ENCODE measurements at places on chromosomes 1 and 21.
A peak's percentile ranks its signal among the peaks of the same experiment; 100 is the strongest.

- DNase-seq, result no peak
Measured at GRCh38 chr1:74785944-74786343, 53.0 kb downstream of the TYW3 start.

DNA sequence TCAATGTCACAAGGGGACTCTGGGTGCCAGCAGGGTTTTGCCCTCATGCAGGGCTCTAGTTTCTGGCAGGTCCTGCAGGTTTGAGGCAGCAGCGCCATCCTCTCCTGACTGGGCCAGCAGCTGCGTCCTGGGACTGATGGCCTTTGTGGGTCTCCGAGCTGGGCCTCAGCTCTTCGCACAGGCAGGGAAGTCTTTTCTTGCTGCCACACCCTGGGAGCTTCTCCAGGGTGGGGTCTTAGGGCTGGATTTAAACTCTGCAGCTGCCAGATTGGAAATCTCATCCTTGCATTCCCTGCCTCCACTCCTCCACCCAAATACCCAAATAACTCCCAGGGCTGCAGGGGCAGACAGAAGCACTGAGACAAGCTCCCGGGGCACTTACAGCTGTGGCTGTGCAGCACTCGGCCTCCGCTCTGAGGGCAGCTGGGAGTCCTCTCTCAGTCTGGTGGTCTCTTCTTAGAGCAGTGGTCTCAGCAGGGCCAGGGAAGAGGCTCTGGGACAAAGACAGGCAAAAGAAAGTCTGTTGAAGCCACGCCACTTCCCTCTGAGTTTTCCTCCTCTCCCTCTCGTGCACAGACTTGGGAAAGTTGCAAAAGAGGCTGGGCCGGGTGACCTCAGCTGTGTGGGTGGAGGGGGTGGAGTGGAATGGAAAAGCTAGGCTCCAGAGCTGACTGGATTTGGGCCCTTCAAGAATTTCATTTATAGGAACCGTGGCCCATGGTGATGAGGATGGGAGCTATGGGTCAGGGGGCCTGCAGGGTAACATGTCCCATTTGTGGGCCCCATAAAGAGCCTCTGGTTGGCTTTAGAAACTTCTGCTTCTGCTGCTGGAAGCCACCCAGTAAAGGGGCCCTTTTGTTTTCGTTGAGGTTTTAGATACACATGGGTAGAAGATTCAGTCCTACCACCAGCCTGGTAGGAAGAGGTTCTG is at the start of gene RAB7B:
Gene RAB7B, minus strand, starts transcription at position 525 of the 931 bp plus-strand sequence. CDS start 9,260 bp downstream, outside the sequence.
- no peak for DNase-seq

- DNase-seq, result no peak
Measured at GRCh38 chr21:15326032-15326867, 261.4 kb upstream of the NRIP1 start.

DNA sequence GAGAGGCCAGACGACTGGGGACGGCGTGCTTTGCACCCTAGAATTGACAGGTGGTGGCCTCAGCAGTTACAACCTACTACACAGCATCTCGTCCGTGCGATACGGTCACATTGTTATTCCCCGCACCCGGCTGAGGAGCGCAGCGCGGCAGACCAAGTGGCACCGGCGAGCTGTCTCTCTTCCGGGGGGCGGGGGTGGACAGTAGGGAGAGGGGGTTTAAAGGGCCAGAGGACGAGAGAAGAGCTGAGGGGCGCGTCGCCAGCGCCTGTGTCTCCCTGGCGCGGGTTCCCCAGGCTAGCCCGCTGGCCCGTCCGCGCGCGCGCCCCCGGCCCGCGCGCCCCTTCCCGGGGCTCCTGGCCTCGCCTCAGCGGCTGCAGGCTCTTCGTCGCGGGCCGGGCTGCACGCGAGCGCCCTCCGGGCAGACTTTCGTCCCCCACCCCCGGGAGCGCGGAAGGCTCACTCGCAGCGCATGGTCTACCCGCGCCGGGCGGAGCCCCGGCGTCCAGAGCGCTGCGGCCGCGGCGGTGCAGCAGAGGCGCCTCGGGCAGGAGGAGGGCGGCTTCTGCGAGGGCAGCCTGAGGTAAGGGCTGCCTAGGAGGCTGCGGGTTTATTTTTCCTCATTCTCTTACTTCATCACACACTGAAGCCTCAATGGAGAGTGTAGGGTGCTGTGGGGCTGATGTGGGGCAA is at the start of gene PDE4B:
Gene PDE4B, plus strand, starts transcription at position 227 of the 690 bp plus-strand sequence.
- peak; percentile 53 for DNase-seq

DNA sequence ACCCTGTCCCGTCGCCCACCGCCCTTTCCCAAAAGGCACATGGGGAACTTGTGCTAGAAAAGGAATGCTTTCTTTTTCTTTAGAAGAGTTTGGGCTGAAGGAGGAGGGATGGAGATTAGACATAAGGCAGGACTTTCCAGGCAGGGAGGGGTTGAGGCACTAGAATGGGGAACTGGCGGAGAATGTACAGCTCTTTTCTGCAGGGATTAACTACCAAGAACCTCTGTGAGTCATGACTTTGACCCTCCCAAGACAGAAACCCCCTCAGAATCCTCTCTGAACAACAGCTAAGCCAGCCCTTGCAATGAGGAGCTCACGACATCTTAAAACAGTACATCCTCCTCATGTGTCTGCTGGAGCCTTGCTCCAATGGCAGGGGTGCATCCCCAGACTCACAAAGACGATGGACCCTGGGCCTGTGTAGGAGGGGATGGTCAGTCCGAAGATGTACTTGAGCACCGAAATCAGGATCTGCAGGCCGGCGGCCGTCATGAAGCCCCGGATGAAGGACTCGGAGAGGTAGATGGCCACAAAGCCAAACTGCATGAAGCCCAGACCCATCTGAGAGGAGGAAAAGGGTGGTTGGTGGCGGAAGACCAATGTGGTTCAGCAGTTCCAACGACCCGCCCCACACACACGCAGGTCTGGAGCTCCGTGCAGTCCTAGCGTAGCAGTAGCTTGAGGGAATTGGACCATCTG is 13.6 kb downstream of the SLC26A9 start:
- no peak for DNase-seq

GRCh38 chr1:4797429-4797828 is 143.0 kb downstream of the AJAP1 start:
- DNase-seq, result no peak

GRCh38 chr1:158951956-158952355 is 20.6 kb downstream of the PYHIN1 start:
- peak; percentile 68 for DNase-seq

DNA sequence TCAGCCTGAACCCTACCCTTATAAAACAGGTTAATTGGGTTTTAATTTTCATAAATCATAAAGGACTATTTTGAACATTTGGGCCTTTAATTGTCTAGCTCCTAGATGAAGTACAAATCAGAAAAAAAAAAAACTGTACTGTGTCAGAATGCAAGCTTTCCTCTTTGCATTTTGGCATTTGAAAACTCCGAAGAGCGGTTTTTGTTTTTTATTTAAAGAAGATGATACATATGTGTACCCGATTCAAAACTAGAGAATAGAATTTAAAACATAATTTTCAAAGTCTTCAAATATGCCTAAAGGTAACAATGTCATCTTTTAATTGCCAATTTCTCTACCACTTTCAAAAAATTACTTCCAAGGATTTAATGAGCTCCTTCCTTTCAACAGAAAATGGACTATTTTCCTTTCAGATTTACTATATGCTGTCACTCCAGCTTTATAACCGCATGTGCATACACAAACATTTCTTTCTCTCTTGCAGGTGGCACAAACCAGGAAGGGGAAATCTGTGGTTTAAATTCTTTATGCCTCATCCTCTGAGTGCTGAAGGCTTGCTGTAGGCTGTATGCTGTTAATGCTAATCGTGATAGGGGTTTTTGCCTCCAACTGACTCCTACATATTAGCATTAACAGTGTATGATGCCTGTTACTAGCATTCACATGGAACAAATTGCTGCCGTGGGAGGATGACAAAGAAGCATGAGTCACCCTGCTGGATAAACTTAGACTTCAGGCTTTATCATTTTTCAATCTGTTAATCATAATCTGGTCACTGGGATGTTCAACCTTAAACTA is 33.7 kb downstream of the MRPL39 start:
- DNase-seq, result peak; percentile 15

DNA sequence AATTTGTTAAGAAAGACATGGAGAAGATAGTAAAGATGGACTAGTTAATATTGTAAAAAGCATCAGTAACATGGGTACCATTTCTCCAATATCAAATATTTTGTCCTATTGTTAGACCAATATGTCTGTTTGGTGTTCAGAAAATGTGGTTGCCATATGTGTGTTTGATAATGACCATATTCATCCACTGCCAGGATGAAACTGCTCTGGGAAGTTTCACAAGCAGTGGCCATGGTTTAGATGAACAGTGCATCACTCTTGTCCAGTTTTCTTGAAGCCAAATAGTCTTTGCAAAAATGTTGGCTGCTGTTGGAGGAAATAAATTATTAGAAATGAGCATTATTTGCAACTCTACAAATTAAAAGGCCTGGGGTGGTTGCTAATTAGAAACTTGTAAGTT is 333.8 kb downstream of the NUF2 start:
- DNase-seq, result no peak

DNA sequence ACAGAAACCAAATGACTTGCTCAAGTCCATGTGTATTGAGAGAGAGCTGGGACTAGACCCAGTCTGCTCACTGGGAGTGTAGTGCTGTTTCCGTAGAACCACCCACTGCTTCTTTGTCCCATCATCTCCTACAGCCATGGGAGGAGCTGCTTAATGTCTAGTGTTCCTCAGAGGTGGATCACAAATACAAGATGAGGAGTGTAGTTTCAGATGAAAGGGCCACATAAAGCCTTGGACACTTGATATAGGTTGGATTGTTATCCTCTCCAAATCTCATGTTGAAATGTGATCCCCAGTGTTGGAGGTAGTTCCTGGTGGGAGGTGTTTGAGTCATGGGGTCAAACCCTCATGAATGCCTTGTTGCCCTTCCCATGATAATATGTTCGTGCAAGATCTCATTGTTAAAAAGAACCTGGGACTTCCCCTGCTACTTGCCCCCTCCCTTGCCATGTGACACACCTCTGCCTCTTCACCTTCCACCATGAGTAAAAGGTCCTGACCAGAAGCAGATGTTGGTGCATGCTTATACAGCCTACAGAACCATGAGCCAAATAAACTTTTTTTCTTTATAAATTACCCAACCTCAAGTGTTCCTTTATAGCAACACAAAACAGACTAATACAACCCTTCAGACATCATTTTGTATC is 127.5 kb upstream of the DNAH14 start:
- no peak for DNase-seq

GRCh38 chr1:235635938-235636662 is 13.5 kb downstream of the GNG4 start:
- DNase-seq, result peak; percentile 11

GRCh38 chr21:26587736-26588201 is 14.7 kb upstream of the CYYR1 start:
- DNase-seq, result no peak

- peak; percentile 75 for DNase-seq
Measured at GRCh38 chr21:20882462-20883407, 115.5 kb upstream of the NCAM2 start.

DNA sequence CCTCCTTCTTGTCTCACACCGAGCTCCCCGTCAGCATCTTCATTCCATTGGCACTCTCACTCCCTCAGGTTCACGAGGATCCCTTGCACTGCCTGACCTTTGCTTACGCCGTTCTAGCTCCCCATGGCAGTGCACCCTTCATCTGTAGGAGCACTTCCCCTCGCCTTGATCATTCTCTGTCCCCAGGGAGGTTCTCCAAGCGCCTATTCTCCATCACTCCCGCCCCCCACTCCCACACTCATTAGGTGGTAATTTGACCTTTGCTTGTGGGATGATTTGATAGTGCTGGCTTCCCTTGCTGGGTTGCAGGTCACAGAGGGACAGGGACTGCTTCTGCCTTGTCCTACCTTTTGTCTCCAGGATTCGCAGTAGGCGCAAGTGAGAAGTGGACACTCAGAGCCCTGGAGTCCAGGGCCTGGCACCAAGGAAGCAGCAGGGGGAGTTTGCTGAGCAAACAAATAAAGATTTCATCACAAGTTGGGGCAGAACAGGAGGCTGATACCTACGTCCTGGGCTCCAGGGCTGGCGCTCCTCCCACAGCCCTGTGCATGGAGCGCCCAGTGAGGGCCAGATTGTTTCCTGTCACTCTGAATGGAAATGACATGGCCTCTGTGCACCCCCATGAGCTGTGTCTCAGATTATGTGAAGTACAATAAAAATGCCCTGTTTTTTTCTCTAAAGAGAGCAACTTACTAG is 82.0 kb upstream of the RUNX3 start:
- DNase-seq, result no peak

DNA sequence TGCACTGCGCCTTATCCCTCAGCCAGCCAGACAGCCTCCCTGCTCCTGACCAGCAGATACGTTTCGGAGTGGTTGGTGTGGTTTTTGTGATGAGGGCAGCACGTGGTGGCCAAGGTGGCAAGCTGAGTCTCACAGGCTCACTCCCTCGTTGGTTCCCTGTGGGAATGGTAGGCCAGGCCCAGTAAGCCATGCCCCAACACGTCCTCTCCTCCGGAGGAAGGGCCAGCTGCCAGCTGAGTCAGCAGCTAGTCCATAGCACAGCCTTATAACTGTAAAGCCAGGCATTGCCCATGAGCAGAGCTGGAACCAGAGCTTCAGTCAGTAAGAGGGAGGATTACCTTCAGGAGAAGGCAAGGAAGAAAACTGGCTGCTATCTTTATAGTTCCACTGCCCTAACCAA is 29.5 kb downstream of the SZRD1 start:
- DNase-seq, result no peak

GRCh38 chr1:167121375-167122120 is 27.7 kb downstream of the STYXL2 start:
- DNase-seq, result no peak

- DNase-seq, result peak; percentile 51
Measured at GRCh38 chr1:38046333-38046883, at the start of gene POU3F1. Gene POU3F1 (minus strand): TSS chr1:38046793. CDS start chr1:38046743, 50 bp downstream.

DNA sequence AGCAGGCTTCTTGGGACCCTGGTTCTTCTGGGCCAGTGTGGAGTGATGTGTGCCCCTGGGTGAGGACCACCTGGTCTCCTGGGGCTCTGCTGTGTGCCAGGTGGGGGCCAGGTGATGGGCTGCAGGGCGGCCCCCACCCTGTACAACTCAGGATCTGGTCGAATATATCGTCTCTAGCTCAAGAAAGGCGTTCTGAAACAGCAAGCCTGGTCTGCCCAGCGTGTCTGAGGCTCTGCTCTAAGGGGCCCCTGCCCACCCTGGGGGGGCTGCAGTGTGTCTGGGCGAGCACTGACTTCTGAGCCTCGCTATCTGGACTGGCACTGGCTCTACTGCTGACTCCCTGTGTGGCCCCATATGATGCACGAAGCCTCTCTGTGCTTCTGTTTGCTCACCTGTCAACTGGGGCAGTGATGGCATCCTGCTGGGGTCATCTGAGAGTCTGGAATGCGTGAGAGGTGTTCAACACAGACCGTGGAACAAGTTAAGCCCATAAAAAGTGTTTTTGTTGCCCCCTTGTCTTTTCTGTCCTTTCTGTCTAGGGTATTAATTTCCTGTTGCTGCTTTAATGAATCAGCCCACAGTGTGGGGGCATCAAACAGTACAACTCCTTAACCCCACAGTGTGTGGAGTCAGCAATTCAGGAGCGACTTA is 56.0 kb upstream of the TRAPPC10 start:
- no peak for DNase-seq

- no peak for DNase-seq
Measured at GRCh38 chr21:45112371-45112770, 38.0 kb downstream of the ADARB1 start.

- DNase-seq, result no peak
Measured at GRCh38 chr1:230185076-230186001, 118.3 kb downstream of the GALNT2 start.
